ENCODE measurements at places on chromosomes 4 and X. TPM values are rescaled to one million over a fixed set of nuclear protein-coding genes. Genes with fewer than 3 reads are reported as not detected.

DNA sequence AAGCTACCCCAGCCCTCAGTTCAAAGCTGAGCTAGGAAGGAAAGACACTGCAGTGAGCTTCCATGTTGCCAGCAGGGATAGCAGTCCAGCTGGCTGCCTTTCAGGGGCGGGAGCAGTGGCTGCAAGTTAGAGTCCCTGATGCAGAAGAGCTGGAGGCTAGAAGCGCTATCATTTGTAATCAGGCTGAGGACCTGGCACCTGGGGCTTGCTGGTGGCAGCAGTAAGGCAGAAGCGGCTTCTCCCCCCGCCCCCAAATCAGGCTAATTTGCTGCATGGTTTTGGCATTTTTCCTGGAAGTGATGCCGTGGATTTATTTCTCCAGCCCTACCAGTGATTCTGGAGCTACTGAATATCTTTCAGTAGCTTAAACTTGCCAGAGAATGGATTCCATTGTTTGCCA lies 203.3 kb downstream of the CLCN4 start:
- DNase-seq: no peak

GAGE1 gene
- total RNA-seq: not detected

GRCh38 chr4:94516067-94516466 lies 64.3 kb downstream of the PDLIM5 start:
- DNase-seq: peak; percentile 81

NPNT gene
- not detected for total RNA-seq

GRCh38 chr4:75179510-75179909 lies 246.6 kb downstream of the PARM1 start:
- no peak for DNase-seq

HMGN5 gene
- 1.1 TPM for total RNA-seq

MAGEA2B gene
- total RNA-seq: not detected

DNA sequence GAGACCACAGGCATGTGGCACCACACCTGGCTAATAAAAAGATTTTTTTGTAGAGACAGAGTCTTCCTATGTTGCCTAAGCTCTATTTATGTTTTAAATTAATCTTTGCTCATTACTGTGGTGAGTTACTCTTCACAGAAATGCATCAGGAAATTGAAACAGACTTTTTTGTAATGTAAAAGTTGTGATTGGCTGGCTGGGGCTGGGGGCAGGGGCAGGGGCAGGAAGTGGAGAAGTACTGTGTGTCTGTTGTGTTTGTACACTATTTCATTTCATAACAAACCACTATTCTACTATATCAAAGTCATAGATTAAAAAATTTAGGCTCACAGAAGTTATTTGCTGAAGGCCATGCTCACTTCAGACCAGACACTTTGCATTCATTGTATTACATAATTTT lies 19.1 kb upstream of the ABRAXAS1 start:
- DNase-seq: no peak

- DNase-seq: no peak
These were observed 12.7 kb upstream of the HPF1 start for GRCh38 chr4:169770416-169770815.

DNA sequence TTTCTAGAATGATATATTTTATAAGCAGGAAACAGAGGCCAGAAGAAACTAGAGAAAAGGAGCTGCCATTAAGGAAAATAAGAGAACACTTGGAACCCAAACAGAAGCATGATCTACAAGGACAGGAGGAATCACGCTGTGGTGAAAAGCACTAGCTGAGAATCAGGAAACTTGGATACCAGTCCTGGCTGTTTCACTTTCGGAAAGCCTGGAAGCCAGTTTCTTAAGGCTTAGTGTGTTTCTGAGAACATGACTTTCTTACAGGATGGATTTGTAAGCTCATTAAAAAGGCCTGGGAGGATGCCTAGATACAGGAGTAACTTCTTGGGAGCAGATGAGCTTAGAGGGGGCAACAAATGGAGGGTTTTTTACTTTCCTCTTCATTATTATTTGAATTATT lies 36.9 kb downstream of the TLL1 start:
- no peak for DNase-seq
